ENCODE measurements at places on chromosomes 6 and 20.

DNA sequence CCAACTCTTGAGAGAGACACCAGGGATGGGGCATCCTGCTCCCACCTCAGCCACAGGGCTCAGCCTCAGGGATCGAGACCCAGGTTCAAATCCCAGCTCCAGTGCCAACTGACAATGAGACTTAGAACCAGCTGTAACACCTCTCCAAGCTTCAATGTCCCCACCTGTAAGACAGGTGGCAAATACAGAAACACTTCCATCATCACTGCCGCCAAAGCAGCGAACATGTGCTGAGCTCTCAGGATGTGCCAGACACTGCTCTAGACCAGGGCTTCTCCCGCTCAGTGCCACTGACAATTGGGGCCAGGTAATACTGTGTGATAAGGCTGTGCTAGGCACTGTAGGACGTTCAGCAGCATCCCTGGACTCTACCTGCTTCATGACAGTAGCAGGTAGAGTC is 22.1 kb downstream of the PREX1 start:
- DNase-seq, result no peak

DNA sequence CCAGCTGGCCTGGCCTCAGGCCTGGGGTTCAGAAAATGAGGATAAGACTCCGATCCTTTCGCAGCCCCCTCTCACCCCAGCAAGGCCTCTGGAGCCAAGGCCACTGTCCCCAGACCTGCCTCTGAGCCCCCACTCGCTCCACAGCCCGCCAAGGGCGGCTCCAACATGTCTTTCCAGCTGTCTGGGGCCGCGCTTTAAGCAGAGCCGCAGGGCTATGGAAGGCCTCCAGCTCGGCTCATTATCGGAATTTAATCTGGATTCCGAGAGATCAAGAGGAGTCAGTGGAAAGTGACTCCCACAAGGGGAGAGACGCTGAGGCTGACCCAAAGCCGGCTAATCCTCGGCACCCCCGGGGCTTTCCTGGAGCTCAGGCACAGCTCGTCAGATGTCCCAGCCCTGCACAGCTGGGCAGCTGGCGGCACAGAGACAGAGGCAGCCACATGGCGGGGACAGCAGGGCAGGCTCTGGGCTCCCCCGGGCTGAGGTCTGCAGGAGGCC is 41.8 kb downstream of the BMP7 start:
- peak; percentile 85 for DNase-seq

- DNase-seq, result no peak
These were observed 161.3 kb downstream of the THBS2 start for GRCh38 chr6:169092375-169092774.

- DNase-seq, result no peak
These were observed 265.4 kb downstream of the SYNE1 start for GRCh38 chr6:152371775-152372174.
